ENCODE measurements at places on chromosomes 11 and 22.
A peak's percentile ranks its signal among the peaks of the same experiment; 100 is the strongest.

DNA sequence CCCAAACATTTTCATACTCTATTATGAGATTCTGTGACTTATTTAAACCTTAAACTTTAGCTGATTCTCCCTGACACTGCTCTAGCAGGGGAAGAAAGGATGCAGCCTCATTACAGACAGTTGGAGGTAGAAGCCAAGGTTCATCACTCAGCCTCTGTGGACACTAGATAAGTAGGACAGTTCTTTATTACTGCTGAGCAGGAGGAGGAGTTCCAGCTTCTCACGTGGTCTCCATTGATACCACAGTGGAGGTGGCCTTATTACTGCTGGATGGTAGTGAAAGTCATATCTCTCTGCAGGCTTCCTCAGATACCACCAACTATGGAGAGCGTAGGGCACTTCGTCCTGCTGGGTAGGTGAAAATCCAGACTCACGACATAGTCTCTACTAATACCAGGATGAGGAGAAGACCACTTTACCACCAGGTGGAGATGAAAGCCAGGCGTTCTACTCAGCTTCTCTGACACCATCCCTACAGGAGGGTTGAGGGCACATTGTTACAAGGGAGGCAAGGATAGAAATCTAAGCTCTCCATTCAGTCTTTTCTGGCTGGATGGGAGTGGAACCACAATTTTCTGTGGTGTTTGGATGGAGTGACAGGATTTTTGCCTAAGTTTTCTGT lies 13.1 kb upstream of the ANGPTL5 start:
- DNase-seq = no peak

- no peak for DNase-seq
Measured at GRCh38 chr11:32312206-32312817, 123.0 kb downstream of the WT1 start.

- no peak for DNase-seq
Measured at GRCh38 chr11:91686281-91686680, 538.3 kb upstream of the FAT3 start.

GRCh38 chr22:29569011-29569678 lies 11.8 kb downstream of the NIPSNAP1 start:
- no peak for DNase-seq

DNA sequence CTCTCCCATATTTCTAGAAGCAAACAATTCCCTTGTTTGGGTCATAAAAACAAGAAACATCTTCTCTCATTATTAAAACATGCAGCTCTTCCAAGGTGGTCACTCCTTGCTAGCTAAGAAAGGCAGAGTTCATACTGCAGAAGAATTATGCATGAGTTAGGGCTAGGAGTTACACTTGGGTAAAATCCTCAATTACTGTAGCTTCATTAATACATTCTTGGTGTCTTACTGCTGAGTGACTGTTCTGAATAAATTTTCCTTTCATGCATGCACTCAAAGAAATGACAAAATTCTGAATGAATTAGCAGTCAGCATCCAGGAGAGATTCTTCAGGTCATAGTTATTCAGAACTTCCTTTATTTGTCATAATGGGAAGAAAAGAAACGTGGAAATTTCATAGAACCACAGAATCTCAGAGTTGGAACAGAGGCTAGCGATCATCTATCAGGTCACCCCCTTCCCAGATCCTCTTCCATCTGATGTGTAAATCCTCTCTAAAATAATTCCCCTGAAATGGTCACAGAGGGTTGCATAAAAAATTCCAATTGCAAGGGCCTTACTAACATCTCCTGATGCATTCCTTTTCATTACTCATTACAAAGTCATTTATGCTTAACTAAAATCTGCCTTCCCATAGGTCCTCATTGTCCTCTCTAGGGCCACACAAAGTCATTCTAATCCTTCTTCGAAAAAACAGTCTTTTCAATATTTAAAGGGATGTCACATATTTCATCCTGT lies 771.5 kb downstream of the DLG2 start:
- DNase-seq = no peak

DNA sequence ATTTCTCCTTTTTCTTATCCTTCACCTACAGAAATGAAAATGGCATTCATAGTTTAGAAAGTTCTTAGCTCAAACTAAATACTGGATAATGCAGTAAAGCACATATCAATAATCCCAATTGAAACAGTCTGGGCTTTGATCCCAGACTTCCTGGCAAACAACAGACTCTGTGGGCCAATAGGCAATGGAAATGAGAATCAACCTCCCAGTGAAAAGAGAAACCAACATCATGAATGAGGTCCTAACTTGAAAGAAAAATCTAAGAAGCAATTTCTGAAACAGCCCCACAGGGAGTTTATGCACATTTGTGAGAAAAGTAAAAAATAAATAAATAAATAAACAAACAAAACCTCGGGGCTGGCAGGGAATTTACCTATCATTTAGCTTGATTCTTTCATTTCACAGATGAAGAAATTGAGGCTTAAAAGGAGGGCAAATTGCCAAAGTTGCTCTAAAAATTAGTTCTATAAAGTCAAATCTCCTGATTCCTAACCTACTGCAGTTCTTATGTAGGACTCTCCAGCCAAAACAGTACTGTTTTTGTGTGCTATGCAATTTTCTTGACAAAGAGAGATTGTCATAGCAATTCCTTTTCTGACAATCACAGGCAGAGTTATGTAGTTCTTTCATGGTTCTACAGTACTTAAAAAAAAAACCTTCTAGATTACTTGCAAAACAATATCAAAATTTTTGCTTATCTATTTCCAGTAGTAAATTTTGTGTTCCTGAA lies 265.8 kb downstream of the GRM5 start:
- no peak for DNase-seq

DNA sequence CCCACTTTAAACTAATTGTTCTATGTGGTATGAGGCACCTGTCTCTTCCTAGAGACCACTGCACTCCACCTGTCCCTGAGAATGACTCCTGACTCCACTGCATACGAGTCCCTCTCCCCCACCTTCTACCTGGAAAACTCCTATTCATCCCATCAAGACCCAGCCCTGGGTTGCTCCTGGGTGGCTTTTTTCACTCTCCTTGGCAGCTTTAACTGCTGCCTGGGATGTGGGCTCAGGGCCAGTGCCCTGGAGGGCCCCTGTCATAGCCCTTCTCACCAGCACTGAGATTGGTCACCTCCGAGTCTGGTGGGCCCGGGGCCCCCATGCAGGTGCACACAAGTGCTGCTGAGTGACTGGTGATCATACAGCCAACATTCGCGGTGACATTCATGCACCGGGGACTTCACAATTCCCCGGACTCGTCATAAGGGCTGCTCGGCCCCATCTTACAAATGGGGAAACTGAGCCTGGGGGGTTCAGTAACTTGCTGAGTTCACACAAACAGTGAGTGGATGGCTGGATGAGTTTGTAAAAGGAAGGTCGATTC lies 25.9 kb upstream of the TOLLIP start:
- no peak for DNase-seq

DNA sequence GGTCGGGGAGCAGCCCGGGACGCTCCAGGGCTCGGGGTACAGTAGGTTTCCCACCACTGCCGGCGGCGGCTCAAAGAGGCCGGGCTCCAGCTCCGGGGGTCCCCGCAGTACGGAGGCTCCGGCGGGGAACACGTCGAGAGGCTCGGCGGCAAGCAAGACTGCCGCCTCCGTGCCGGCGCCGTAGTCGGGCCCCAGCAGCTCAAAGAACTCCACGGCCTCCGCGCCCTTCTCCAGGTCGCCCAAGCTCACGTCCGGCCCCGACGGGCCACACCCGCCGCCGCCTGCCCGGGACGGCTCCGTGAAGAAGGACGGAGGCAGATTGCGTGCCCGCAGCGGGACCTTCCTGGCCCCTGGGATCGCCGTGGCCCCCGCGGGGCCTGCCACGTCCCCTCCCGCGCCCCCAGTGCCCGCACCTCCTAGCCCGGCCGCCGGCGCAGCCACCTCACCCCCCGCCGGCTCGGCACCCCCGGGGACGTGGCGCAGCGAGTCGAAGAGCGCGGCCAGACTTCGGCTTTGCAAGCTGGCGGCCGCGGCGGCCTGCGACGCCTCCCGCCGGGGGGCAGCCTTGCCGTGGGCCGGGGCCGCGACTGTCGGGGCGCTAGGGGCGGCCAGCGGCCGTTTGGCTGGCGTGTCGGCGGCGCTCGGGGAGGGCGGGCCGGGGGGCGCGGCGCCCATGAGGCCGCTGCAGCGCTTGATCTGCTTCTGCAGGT lies 775 bp downstream of the FAM181B start:
- no peak for DNase-seq

GRCh38 chr11:88337987-88338668 lies 592 bp upstream of the CTSC start:
- DNase-seq = peak; percentile 39

- no peak for DNase-seq
Measured at GRCh38 chr11:25094085-25094802, 597.4 kb downstream of the LUZP2 start.

DNA sequence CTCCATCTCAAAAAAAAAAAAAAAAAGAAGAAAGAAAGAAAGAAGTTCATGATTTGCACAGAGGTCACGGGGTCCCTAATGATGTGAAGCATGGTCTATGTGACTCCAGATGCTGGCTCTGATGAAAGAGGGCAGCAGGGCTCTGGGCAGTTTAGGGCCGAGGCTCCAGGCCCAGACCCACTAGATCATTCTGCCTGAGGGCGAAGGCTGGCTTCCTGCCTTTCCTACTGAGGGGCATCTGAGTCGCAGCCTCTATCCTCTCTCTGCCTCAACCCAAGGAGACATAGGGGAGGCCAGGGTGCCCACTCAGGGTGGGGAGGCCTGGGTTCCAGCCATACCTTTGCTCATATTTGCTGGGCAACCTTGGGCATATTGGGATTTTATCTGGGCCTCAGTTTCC lies 4.8 kb downstream of the SLC35E4 start:
- DNase-seq = no peak

DNA sequence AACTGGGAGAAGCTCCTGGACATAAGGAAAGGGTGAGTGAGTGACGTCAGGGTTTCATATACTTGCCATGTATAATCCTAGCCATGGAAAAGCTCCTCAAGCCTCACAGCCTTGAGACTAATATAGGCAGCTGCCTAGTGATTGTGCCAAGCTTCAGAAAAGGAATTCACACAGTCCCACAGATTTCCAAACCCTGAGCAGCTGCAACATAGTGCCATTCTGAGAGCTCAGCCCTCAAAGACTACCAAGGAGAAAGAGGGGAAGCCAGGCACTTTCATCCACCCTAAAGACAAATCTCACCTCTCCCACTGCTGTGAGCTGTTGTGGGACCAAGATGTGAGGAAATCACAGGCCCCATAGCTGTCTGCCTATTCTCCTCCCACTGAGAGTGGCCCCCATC lies 707.9 kb upstream of the ANO5 start:
- DNase-seq = no peak

DNA sequence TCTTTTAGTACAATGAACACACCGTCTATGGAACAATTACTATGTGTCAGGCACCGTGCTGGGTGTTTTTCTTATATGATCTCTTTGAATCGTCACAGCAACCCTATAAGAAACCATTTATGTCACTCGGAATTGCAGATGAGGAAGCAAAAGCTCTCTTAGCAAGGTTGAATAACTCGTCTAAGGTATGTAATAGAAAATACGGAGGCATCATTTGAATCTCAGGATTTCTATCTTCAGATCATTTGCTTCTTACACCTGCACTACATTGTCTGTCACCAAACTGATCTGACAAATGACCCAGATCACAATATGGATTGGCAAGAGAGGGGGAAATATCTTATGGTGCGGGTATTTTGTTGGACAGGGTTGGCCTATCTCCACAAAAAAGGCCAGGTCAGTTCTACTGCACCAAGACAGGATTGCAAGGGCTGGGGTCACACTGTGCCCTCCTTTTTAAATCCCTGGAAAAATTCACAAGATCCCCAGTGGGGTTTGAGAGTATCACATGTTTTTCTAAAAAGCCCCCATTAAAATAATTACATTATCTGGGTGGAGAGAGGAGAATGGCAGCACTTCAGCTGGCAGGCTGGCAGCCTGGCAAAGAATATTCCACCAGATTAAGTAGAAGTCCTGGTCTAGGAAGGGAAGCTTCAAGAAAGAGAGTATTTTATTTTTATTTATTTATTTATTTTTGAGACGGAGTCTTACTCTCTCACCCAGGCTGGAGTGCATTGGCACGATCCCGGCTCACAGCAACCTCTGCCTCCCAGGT lies 110.7 kb upstream of the CLMP start:
- DNase-seq = no peak

DNA sequence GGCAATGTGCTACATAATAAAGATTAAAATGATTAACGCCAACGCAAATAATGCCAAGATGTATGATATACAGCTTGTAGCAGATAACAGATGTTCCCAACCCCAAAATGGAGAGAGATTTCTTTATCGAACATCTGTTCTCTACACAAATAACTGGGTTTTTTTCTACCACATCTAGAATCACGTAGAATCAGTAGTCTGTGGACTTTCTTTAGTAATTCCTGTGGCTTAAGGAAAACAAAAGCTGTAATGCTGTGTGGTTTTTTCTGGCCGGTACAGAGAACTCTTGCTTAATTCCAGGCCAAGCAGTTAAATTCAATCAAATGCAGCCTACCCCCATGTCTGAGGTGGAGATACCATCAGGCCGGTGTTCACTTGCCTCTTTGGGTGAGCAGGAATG lies 303.4 kb downstream of the FAT3 start:
- no peak for DNase-seq

GRCh38 chr11:63445720-63446119 lies 45.2 kb downstream of the PLAAT5 start:
- no peak for DNase-seq

GRCh38 chr11:128714881-128715280 lies 21.0 kb downstream of the FLI1 start:
- no peak for DNase-seq

GRCh38 chr22:49803737-49804375 lies 23.8 kb downstream of the BRD1 start:
- no peak for DNase-seq

- DNase-seq = no peak
Measured at GRCh38 chr22:28910569-28911303, 27.4 kb downstream of the ZNRF3 start.

DNA sequence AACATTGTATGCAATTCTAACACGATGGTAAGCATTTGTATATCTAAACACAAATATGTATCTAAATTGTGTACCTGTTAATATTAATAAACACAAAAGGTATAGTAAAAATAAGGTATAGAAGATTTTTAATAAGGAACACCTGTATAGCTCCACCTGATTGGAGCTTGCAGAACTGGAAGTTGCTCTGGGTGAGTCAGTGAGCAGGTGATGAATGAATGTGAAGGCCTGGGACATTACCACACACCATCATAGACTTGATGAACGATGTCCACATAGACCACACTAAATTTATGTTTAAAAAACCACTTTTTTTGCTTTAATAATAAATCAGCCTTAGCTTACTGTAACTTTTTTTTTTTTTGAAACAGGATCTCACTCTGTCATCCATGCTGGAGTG lies 97.6 kb upstream of the CLMP start:
- no peak for DNase-seq

All from stimulated activated CD8-positive, alpha-beta memory T cell treated with anti-CD3 and anti-CD28 coated beads, Interleukin-15, amount 100 ng/mL, for 48 hours (primary cell).